T-helper 17 cell (primary cell): ENCODE measurements at places on chromosomes 5 and 9. TPM values are rescaled to one million over a fixed set of nuclear protein-coding genes. Genes with fewer than 3 reads are reported as not detected.

DNA sequence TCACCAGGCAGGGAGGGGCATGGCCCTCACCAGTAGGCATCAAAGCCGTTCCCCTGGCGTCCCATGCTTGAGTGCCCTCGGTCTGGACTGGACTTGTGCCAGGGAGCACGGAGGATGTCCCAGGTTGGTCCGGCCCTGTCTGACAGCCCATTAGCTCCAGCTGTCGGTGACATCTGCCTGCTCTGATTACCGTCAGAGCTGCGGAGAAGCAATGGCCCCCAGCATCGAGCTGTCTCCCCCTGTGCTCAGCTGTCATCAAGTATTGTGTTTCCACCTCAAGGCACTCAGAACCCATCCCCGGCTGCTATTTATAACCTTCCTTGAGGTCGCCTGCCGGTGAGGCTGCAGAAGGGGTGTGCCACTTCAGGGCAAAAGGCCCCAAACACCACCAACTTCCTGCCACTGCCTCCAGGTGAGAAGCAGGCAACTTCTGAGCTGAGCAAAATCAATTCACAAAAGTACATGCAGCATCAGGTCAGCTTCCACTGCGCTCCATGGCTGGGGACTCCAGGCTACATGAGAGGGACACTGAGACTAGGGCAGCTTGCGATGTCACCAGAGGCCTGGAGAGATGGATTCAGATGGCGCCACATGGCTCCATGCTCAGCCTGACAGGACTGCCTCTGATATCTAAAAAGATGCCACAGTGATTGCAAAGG, 142.7 kb downstream of the C5orf15 start:
- peaks cover 3% of the 10 kb centered on the region for H3K36me3 ChIP-seq
- no peak for DNase-seq
- H3K27me3 ChIP-seq, result peaks cover 39% of the 10 kb centered on the region
- H3K4me3 ChIP-seq, result no peak overlapping the region
- H3K4me1 ChIP-seq, result peaks cover 16% of the 10 kb centered on the region

TMOD1 gene
- total RNA-seq, result 0.94 TPM

DNA sequence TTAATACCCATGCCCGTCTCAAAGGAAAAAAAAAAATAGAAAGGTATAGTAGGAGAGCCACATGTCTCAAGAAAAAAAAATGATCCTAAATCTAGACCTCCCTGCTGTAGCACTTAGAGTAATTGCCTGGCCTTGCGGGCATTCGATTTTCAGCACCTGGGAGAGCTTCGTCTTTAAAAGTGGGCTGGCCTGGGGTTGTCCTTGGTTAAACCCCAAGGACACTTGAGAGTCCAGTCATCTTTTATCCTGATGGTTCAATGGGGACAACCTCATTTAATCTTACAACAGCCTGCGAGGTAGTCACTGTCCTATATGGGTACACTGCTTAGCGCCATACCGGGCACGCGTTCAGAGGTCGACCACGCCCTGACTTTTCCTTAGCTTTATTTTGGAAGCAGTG, 60.1 kb downstream of the MAT2B start:
- peak overlapping the region; percentile 80 for H3K4me3 ChIP-seq
- peaks cover 84% of the 10 kb centered on the region for H3K27me3 ChIP-seq
- H3K36me3 ChIP-seq, result peaks cover 6% of the 10 kb centered on the region

MEGF9 gene
- 10.2 TPM for total RNA-seq

- H3K27ac ChIP-seq, result no peak overlapping the region
- H3K4me1 ChIP-seq, result peaks cover 10% of the 10 kb centered on the region
- H3K4me3 ChIP-seq, result peak overlapping the region; percentile 86
- H3K36me3 ChIP-seq, result no peaks in the 10 kb centered on the region
- no peaks in the 10 kb centered on the region for H3K27me3 ChIP-seq
- no peak for DNase-seq
Observed at GRCh38 chr5:126869005-126869451, 92.1 kb downstream of the LMNB1 start.

- peak overlapping the region; percentile 87 for H3K4me3 ChIP-seq
- H3K36me3 ChIP-seq, result peaks cover 2% of the 10 kb centered on the region
- peaks cover 14% of the 10 kb centered on the region for H3K4me1 ChIP-seq
- no peaks in the 10 kb centered on the region for H3K27me3 ChIP-seq
- no peak for DNase-seq
Observed at GRCh38 chr9:128160603-128160987, 530 bp downstream of the BBLN start.

PHF24 gene
- not detected for total RNA-seq

FRRS1L gene
- total RNA-seq, result not detected

DNA sequence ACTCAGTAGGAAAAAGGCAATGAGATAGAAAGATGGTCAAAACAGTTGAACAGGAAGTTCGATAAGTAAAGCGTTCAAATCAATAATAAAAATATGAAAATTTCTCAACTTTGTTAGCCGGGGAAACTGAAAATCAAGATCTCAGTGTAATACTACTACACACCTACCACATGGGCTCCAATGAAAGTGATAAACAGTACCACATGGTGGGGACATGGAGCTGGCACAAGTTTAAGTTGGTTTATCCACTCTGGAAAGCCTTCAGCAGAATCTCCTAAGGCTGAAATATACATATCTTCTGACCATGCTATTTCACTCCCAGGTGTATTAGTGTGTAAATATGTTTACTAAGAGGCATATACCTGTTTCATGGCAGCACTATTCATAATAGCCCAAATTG, 126.8 kb downstream of the NXNL2 start:
- no peaks in the 10 kb centered on the region for H3K36me3 ChIP-seq
- H3K27me3 ChIP-seq, result peaks cover 12% of the 10 kb centered on the region
- H3K4me1 ChIP-seq, result no peaks in the 10 kb centered on the region
- H3K27ac ChIP-seq, result no peak overlapping the region
- H3K4me3 ChIP-seq, result no peak overlapping the region

TRIM7 gene
- 3.5 TPM for total RNA-seq

DNA sequence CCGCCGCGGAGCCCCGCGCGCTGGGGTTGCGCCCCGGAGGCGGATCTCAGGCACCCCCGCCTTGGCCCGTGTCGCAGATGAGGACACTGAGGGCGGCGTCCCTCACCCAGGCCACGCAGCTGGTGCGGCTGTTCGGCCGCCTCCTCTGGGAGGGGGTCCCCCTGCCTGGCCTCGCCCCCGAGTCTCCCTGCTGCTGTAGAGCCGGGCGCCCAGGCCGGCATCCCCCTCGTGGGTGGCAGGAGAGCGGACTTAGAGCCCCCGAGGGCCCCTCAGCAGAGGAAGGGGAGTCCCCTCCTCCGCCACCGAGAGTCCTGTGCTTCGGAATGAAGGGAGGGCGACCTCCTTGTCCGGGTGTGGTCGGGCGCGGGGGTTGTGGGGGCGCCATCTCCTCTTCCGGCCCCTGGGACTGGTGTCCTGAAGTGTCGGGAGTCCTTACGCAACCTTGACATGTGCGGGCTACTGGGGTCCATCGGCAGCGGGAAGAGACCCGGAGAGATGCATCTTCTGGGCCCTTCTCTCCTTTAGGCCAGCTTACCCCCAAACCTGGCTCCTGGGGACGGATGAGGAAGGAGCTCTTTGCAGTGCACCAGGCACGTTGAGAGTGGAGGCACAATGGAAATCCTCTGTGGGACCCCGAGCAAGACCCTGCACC, 11.7 kb upstream of the EXOSC2 start:
- H3K27ac ChIP-seq, result peak overlapping the region; percentile 63
- H3K27me3 ChIP-seq, result peaks cover 6% of the 10 kb centered on the region
- DNase-seq, result no peak
- peak overlapping the region; percentile 98 for H3K4me3 ChIP-seq

- H3K4me1 ChIP-seq, result peaks cover 4% of the 10 kb centered on the region
- H3K27ac ChIP-seq, result no peak overlapping the region
- no peaks in the 10 kb centered on the region for H3K36me3 ChIP-seq
- H3K4me3 ChIP-seq, result no peak overlapping the region
- DNase-seq, result no peak
Observed at GRCh38 chr5:10301842-10302610, 5.7 kb downstream of the CMBL start.

DNA sequence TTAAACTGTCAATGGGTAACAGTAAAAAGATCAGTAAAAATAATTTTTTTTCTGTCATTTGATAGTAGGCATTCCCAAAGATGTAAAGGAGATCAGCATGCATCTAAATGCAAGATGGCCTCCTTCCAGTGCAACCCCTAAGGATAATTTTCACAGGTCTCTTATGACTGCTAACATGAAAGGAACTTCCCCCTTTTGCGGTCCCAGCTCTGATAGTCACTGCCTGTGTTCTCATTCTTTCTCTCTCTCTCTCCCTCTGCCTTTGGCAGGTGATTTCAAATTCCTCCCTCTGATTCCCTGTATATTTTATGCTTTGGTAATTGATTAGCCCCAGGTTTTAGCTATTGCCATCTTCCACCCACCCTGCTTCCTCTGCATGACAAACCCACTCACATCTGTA, 8.9 kb downstream of the SPINK14 start:
- H3K4me3 ChIP-seq, result no peak overlapping the region
- no peaks in the 10 kb centered on the region for H3K36me3 ChIP-seq
- no peak for DNase-seq
- no peak overlapping the region for H3K27ac ChIP-seq
- peaks cover 2% of the 10 kb centered on the region for H3K4me1 ChIP-seq

- no peaks in the 10 kb centered on the region for H3K27me3 ChIP-seq
- no peaks in the 10 kb centered on the region for H3K4me1 ChIP-seq
- no peak for DNase-seq
- no peaks in the 10 kb centered on the region for H3K36me3 ChIP-seq
Observed at GRCh38 chr9:106801816-106802215, 61.1 kb upstream of the ZNF462 start.

DNA sequence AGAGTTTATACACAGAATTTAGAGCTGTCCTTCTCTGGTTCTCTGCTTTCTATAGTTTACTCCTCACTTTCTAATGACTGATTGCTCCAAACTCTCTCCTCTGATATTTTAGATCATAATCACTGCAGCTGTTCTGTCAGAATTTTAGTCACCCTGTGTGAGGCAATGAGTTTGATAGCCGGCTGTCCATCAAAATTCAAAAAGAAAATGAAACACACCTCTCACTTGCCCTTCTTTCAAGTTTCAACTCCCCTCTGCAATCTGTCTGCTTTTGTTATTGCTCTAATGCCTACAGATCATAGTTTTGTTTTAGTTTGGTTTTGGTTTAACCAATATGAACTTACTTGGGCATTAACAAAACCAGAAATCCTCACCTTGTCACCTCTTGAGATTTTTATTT, 23.3 kb upstream of the ABLIM3 start:
- peaks cover 60% of the 10 kb centered on the region for H3K27me3 ChIP-seq
- H3K27ac ChIP-seq, result no peak overlapping the region
- peaks cover 2% of the 10 kb centered on the region for H3K36me3 ChIP-seq
- no peak for DNase-seq

DNA sequence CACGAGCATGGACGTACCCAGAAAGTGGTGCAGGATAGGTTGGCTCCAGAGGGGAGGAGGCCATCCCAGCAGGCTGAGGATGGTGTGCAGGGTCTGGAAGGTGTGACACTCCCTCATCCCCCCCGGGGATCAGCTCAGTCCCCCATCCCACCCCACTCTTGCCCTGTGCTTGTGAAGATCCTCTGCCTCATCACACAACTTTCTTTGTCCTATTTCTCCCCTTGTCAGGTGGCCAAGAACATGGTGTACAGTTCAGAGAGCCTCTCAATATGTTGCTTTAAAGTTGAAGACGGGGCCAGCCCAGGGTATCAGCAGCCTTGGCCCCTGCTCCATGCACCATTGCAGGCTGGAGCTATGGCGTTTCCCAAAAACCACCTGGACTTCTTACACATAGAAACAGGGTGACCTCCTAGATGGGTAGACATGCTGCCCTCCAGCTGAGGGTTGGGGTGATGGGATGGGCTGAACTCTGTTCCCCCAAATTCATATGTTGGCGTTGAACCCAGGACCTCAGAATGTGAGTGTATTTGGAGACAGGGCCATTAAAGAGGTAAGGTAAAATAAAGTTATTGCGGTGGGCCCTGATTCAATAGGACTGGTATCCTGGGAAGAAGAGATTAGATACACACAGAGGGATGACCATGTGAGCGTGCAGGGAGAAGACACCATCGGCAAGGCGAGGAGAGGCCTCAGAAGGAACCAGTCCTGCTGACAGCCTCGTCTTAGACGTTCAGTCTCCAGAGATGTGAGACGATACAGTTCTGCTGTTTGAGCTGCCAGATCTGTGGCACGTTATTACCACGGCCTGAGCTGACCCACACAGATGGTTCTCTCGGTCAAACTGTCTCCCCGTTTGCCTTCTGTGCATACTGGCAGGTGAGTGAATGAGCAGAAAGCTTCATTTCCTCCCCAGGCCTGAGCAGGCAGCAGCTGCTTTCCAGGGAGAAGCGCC, 272.5 kb downstream of the GADD45G start:
- no peaks in the 10 kb centered on the region for H3K27me3 ChIP-seq
- peaks cover 5% of the 10 kb centered on the region for H3K4me1 ChIP-seq
- no peak overlapping the region for H3K27ac ChIP-seq
- no peak for DNase-seq
- no peak overlapping the region for H3K4me3 ChIP-seq

DNA sequence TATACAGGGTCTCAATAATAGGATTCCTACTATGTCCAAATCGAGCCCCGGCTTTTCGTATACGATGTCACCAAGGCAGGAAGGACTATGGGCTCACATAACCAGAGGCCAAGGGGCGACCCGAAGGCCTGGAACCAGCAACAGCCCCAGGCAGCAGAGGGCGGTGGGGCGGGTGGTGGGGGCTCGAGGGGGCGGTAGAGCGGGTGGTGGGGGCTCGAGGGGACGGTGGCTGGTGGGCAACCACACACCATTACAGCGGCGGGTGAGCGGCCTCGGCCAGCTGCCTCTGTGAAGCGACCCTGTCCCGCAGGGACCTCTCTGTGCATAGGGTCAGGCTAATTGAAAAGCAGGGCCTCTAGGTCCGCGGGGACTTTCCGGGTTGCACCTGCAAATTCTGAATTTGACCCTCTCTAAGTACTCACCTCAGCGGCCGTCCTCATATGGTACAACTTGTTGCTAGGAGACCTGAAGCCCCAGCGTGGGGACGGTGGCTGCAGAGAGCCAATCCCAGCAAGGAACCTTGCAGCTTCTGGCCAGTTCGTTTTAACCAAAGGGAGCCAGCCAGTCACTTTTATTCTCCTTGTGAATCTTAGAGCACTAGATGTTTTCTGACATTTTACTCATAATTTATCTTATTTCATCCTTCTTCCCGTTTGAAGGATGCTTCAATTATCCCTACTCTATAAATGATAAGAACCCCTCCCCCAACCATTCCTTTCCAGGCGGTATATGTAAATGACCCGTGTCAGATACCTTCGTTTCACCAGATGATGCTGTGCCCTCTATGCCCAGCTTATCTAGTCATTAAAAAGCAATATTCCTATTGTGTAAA, at the start of gene NME5:
Gene NME5 (minus strand): TSS at position 480 of the 832 bp plus-strand sequence. CDS start 648 bp downstream, outside the sequence.
- peaks cover 17% of the 10 kb centered on the region for H3K27me3 ChIP-seq
- H3K4me3 ChIP-seq, result no peak within 1 kb of the TSS
- no peak for DNase-seq
- H3K4me1 ChIP-seq, result no peaks in the 10 kb centered on the region
- no peaks in the 10 kb centered on the region for H3K36me3 ChIP-seq
- no peak within 1 kb of the TSS for H3K27ac ChIP-seq

DNA sequence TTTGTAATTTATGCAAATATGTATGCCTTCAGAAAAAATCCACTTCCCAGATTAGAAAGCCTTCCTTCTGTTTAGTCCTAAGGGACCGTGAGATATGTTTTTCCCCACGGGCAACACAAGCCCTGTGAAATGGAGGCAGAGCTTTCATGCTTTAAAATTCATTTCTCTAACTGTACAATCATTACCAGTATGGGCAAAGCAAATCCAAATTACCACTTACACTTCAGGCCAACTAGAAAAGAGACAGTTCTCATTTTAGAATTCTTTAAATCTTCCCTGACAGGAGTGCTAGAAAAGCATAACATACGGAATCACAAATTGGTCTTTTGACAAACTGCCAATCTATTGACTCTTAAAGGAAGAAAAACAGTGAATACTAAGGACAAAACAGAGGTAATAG, 20.5 kb upstream of the TNPO1 start:
- H3K27me3 ChIP-seq, result peaks cover 30% of the 10 kb centered on the region
- no peak overlapping the region for H3K4me3 ChIP-seq
- H3K4me1 ChIP-seq, result no peaks in the 10 kb centered on the region
- H3K36me3 ChIP-seq, result peaks cover 2% of the 10 kb centered on the region
- no peak overlapping the region for H3K27ac ChIP-seq

GRCh38 chr9:83445703-83446265, 92.4 kb downstream of the FRMD3 start:
- DNase-seq, result no peak
